ENCODE measurements at places on chromosomes 5 and 9.

GRCh38 chr5:146561711-146562110, 45.7 kb upstream of the GPR151 start:
- DNase-seq, result no peak

DNA sequence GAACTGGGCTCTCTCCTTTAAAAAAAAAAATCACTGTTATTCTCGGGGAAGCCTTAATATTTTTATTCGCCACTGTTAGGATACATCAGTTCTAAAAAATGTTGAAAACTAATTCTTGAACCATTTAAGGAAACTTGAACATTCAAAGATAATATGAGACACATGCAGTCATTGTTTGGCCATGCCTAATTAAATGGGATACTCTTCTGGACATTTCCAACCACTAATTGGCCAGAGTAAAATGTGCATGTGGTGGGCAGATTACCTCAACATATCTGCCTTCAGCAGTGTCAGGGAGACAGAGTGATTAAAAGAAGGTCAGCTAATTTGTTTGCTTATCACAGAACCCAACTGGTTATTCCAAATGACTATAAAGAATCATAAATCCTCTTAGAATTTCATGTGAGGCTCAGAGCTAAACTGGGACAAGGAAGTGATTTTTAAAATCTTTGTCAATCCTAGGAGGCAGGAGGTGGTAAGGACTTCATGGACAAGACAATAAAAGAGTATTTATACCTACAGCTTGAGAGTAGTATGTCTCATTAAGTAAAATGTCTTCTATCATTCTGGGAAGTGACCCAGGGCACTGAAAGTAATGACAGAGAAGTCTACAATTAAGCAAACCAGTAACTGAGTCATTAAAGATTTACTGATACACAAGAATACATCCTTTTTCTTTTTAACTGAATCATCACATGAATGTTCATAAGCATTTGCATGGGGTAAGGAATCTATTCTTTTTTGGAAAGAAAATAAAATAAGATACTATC, 242.9 kb upstream of the TRPM3 start:
- no peak for DNase-seq

- no peak for DNase-seq
Measured at GRCh38 chr5:52789378-52789777, 1.7 kb downstream of the ITGA1 start.

GRCh38 chr5:151104795-151105194, 24.0 kb upstream of the TNIP1 start:
- no peak for DNase-seq

- DNase-seq, result no peak
Measured at GRCh38 chr5:177256296-177256695, 47.2 kb downstream of the RAB24 start.

- no peak for DNase-seq
Measured at GRCh38 chr5:1338196-1338490, 6.8 kb downstream of the CLPTM1L start.
